Left renal pelvis (tissue), 4 donors: ENCODE measurements at places on chromosomes 7 and 10. TPM values are rescaled to one million over a fixed set of nuclear protein-coding genes. Genes with fewer than 3 reads are reported as not detected.

Gene C10orf105
- polyA plus RNA-seq, result 0.24 TPM

Gene PVRIG
- 8.5 TPM for polyA plus RNA-seq

Gene MLXIPL
- 2.3 TPM for polyA plus RNA-seq

Gene ANKRD7
- 4.8 TPM for polyA plus RNA-seq

Gene SFTPD
- polyA plus RNA-seq, result 1.1 TPM

Gene TDRD1
- polyA plus RNA-seq, result not detected

Gene CHAT
- not detected for polyA plus RNA-seq

Gene GDF2
- polyA plus RNA-seq, result not detected

Gene SPAM1
- not detected for polyA plus RNA-seq

Gene TMEM229A
- 0.20 TPM for polyA plus RNA-seq

Gene BRAF
- polyA plus RNA-seq, result 27.2 TPM
